Left kidney (tissue), 8 donors: ENCODE measurements at places on chromosomes 11 and 22. TPM values are rescaled to one million over a fixed set of nuclear protein-coding genes. Genes with fewer than 3 reads are reported as not detected.

DNA sequence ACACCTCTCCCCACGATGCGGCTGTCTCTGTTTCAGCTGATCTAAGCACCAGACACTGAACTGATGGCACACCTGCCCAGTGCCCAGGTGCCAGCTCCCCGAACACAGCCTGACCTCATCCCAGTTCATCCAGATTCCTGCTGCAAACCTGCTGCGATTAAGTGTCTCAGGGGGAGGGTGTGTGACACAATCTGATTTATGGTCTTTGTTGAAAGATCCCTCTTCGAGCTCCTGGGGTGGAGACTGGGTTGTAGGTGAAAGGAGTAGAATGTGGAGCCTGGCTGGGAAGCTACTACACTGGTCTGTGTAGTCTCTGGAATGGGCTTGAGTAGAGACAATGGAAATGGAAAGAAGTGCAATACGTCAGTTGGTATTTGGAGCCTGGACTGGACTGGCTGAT, 390.3 kb downstream of the SHANK2 start:
- DNase-seq = no peak

GRCh38 chr11:102389253-102389652, 42.2 kb downstream of the BIRC2 start:
- DNase-seq = no peak

DNA sequence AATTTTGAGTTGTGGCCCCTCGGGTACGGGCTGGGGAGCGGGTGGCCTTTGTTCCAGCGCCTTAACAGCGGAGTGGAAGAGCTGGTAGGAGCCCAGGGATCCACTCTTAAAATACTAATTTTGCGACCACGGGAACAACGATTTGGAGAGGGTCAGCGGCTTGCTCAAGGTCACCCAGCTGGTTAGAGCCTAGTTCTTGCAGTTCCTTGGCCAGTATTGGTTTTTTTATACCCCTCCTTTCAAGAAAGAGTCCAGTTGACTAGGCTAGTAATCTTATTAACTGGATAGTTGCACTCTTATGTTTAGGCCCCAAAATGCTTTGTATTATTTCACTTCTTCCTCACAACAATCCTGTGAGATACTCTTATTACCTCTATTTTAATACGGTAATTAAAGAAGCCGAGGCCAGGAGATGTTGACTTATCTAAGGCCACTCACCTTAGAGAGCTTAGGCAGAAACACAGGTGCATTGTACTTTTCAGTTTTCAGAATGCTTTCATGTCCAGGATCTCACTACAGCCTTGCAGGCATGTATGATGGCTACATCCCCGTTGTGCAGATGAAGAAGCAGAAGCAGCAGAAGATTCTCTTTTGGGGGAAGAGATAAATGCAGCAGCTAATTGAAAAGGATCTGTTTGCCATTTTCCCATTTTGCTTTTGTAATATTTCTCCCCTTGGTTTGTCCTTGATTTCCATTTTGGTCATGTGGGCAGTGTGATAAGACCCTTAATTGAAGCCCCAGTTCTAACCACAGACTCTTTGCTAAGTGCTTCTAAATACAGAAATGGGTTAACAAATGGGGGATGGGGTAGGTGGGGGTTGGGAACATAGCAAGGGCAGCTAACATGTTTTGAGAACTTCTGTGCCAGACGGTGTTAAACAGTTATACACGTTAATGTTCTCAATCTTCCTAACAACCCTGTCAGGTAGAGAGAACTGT, 1.4 kb downstream of the SREBF2 start:
- no peak for DNase-seq

DNA sequence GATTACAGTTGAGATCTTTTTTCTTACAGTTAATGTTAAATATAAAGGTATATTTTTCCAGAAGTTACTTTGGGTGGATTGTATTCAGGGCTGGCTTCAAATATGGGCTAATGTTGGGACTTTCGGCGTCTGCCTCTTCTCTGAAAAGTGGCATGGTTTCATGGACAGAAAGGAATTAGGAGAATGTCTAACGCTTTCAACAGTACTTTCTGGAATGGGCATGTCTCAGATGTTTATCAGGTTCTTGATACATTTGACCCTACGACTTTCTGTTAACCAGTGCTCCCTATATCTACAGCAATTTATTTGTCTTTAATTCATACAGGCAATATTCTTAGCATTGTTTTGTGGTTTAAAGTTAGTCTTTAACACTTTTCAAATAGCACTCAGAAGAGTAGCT, 33.7 kb downstream of the ZC3H12C start:
- DNase-seq = no peak

DNA sequence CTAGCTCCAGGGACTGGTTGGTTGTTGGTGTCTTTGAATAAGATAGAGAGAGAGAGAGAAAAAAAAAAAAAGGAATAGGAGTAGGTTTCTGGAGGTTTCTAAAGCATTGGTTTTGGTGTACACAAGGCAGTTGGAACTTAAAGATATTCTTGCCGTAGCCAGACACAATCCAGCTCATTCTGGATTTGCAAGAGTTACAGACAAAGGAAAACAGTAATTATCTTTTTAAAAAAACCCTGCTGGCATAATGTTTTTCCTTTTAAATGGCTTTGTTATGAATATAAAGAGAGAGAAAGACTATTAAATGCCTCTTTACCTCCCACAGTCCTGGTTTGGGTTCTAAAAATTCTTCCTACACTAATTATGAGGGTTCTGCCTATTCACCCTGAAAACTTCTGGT, 120.4 kb upstream of the RAG2 start:
- no peak for DNase-seq

- no peak for DNase-seq
Observed at GRCh38 chr22:47017245-47017644, 254.8 kb downstream of the TBC1D22A start.

DNA sequence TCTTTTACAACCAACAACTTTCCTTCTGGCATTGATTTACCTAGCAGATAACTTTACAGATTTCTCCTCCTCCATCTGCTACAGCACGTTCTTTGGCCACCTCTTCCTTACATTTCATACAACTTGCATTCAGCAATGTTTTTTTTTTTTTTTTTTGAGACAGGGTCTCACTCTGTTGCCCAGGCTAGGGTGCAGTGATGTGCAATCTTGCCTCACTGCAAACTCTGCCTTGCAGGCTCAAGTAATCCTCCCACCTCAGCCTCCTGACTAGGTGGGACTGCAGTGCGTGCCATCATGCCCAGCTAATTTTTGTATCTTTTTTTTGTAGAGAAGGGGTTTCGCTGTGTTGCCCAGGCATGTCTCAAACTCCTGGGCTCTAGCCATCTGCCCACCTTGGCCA, 6.5 kb downstream of the PDE3B start:
- no peak for DNase-seq

DNA sequence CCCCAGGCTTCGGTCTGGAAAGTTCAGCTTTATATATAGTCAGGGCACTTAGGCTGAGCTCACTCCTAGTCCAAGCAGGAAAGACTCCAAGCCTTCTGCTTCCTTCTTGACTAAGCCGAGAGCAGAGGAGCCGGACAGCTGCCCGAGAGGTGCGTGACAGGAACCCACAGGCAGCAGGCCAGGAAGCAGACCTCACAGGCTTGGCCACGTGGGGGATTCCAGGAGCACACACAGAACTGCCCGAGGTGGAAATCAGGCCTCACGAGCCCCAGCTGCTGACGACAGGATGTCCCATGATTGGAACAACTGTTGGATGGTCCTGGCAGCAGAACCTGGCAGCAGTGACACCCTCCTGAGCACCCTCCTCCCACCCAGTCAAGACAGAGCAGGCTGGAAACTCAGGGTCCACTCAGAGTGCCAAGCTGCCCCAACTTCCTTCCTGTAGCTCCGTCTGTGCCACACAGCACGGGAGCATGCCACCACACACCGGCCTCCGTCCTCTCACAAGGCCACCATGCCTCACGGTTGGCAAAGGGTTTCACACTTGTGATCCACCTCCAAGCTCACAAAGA, 5.4 kb downstream of the PLA2G6 start:
- no peak for DNase-seq

GRCh38 chr11:117972629-117973502, 13.3 kb upstream of the IL10RA start:
- no peak for DNase-seq

- no peak for DNase-seq
Observed at GRCh38 chr22:24161909-24162308, 19.4 kb upstream of the SUSD2 start.

SOX10 gene
- polyA plus RNA-seq = 1.3 TPM

DNA sequence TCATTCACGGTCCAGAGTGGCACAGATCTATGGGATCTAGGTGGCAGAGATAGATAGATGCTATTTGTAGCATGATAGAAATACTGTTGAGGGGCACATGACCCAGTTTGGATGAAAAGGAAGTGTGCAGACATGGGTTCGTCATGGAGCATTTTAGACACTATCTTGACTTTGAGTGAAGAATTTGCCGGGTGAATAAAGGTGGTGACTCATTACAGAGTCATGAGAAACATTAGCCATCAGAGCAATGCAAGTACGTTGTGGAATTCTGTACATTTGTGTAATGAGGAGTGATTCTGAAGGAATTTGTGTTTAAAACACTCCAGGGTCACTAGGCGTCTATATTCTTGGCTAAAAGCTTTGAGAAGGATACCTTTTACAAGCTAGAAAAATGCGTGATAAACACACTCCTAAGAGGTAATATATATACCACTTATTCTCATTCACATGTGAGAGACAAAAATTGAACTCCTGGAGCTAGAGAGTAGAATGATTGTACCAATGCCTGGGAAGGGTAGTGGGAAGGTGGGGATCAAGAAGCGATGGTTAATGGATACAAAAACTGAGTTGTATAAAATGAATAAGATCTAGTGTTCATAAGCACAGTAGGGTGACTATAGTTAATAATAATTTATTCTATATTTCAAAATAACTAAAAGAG, 593.7 kb upstream of the LUZP2 start:
- DNase-seq = no peak

DNA sequence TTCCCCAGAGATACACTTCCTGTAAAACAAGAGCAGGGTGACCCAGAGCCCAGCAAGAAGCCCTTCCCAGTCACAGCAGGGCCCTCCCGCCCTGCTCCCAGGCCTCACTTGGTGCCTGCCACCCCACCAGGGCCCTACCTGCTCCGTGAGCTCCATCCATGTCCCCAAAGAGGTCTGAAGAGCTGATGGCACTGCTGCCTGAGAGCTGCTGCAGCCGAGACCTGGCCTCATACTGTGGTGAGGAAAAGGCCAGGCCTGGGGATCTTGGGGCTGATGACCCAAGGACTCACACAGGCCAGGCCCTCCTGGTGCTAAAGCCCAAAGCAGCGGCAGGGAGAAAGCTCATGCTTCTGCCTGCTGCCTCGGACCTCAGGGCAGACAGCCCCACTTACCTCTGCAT, 10.3 kb downstream of the ARFGAP2 start:
- DNase-seq = no peak

- DNase-seq = no peak
Observed at GRCh38 chr11:7261578-7261977, 9.9 kb downstream of the SYT9 start.

DNA sequence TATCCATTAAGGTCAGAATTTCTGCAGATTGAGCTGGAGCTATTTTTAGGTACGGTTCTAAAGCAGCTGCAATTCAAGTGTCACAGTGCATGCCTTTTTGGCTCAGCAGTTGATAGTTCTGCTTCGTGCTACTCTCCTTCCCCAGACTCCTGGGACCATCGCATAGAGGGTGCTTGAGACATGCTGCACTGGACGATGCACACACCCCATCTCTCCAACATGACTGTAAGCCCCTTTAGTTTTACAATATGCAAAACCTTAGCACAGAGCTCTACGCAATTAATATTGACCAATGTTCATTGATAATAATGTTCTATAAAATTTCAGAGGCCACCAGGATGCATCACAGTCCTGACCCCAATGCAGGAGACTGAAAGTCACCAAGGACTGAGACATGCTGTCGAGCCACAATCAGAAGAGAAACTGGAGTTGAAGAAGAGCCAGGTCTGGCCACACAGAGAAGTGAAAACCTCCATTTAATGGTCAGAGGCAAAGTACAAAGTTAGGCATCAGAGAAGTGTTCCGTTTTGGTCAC, 120.9 kb upstream of the ZC3H12C start:
- DNase-seq = no peak

GRCh38 chr22:29216011-29216872, 10.5 kb downstream of the EMID1 start:
- no peak for DNase-seq

GRCh38 chr11:36400766-36401455, 104.8 kb downstream of the PRR5L start:
- no peak for DNase-seq

DNA sequence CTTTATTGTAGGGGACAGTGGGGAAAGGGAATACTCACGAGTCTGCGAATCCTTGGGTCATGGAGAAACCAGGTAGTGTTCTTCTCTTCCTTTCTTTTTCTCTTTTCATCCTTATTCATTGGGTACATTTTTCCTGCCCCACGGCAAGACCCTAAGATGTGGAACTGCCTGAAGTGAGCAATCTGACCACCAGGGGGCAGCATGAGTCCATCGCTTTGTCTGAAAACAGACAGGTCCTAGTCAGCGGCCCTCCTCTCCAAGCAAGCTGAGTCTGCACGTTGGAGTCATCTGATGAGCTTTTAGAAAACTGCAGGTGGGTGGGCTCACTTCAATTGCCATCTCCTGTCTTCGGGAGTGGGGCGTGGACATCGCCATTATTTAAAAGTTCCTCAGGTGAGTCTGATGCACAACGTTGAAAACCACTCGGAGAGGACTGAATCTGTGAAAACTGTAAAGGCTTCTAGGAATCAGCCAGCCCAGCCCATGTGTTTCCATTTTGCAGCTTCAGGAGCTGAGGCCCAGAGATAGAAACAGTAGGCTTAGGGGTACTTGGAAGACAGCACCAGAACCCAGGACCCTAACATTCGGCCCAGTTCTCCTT, 34.0 kb upstream of the FBXO3 start:
- peak; percentile 80 for DNase-seq

DNA sequence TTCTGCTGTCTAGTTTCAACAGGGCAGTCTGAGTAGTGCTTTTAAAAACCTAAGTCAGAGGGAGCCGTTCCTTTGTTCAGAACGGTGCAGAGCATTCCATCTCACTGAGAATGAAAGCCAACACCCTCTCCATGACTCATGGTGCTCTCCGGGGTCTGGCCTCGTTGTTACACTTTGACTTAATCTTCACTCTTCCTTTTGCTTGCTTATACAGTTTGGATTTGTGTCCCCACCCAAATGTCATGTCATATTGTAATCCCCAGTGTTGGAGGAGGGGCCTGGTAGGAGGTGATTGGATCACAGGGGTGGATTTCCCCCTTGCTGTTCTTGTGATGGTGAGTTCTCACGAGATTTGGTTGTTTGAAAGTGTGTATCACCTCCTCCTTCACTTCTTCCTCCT, 292.2 kb downstream of the ST3GAL4 start:
- no peak for DNase-seq

SERHL2 gene
- 8.2 TPM for polyA plus RNA-seq

- DNase-seq = no peak
Observed at GRCh38 chr22:35811670-35812069, 94.0 kb downstream of the APOL5 start.

- no peak for DNase-seq
Observed at GRCh38 chr22:28711820-28712777, 29.5 kb downstream of the CHEK2 start.

DNA sequence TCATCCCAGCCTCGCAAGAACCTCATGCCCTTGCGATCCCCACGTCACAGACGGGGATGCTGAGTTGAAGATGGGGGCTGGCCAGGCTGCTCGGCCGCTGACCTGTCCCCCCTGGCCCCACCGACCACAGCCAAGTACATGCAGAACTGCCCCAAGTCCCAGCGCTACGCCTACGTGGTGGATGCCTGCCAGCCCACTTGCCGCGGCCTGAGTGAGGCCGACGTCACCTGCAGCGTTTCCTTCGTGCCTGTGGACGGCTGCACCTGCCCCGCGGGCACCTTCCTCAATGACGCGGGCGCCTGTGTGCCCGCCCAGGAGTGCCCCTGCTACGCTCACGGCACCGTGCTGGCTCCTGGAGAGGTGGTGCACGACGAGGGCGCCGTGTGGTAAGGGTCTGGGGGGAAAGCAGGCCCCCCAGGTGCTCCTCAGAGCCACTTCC, 10.0 kb downstream of the MUC5B start:
- DNase-seq = no peak
